ENCODE measurements at places on chromosomes 16 and 17. TPM values are rescaled to one million over a fixed set of nuclear protein-coding genes. Genes with fewer than 3 reads are reported as not detected.

OR3A3 gene
- not detected for total RNA-seq

ZNF385C gene
- total RNA-seq: 0.96 TPM

SRL gene
- 0.41 TPM for total RNA-seq

WNT3 gene
- 1.1 TPM for total RNA-seq

MT1E gene
- 86.6 TPM for total RNA-seq

TBC1D3K gene
- not detected for total RNA-seq

SPEM3 gene
- not detected for total RNA-seq

KRT17 gene
- 0.76 TPM for total RNA-seq

ZG16 gene
- total RNA-seq: 196 TPM

CHD9NB gene
- 5.3 TPM for total RNA-seq
